Naive thymus-derived CD8-positive, alpha-beta T cell (primary cell): ENCODE measurements at places on chromosomes 12 and 14.

DNA sequence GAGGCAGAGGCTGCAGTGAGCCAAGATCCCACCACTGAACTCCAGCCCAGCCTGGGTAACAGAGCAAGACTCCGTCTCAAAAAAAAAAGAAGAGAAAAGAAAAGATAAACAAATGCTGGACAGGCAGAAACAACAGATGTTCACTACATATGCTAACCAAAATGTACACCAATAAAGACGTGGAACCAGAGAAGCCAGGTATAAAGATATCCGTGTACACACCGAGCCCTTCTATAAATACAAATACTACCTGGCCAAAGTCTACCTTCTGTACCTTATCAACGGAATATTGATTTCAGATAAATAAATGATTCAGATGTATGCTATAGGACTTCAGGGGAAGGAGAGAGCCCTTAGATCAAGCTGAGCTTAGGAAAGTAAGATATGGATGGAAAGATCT, 10.8 kb upstream of the KRT8 start:
- no peak for DNase-seq
- H3K27ac ChIP-seq, result no peak overlapping the region
- no peaks in the 10 kb centered on the region for H3K4me1 ChIP-seq
- no peak overlapping the region for H3K4me3 ChIP-seq
- H3K27me3 ChIP-seq, result peaks cover 11% of the 10 kb centered on the region

DNA sequence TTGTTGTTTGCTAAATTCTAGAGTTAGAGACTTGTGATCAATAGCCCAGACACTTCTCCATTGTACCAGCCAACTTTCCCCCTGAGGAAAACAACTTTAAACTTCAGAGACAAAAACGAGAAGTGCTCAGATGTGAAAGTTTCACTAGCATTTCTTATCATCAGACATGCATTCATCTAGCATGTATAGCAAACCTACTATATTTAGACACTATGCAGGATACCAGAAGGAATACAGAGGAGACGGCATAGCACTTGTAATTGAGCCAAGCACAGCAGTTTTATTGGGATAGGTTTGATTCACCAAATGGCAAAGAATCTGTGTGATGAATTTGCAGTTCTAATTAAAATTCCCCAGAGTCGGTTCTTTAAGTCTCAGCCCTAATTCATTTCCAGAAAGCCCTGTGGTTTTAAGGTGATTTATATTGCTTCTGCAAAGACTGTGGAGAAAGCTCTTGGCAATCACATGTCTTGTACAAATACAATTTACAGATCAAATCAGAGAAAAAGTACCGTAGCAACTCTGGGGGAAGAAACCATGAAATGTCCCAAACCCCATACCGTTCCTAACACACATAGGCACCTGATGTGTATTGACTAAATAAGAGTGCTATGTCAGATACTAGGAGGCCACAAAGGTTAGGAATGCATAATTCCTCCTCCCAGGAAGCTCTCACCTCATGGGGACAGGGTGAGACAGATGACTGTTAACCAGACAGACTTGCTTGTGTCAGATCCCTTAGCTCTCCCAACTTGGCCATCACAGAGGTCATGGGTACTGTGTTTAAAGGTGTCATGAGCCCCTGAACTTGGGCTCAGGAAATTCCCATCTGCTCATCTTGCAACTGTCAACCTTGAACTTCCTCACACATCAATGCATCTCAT, 69.6 kb upstream of the KRAS start:
- H3K27ac ChIP-seq, result no peak overlapping the region
- no peak for DNase-seq
- no peaks in the 10 kb centered on the region for H3K27me3 ChIP-seq
- no peak overlapping the region for H3K4me3 ChIP-seq
- peaks cover 26% of the 10 kb centered on the region for H3K4me1 ChIP-seq

GRCh38 chr12:22047494-22047893, 1.5 kb downstream of the CMAS start:
- no peaks in the 10 kb centered on the region for H3K27me3 ChIP-seq
- no peaks in the 10 kb centered on the region for H3K36me3 ChIP-seq
- H3K4me3 ChIP-seq, result peak overlapping the region; percentile 98
- peak overlapping the region; percentile 9 for H3K27ac ChIP-seq
- DNase-seq, result no peak

GRCh38 chr14:40221428-40221827, 789.2 kb upstream of the FBXO33 start:
- no peak overlapping the region for H3K4me3 ChIP-seq
- H3K27ac ChIP-seq, result no peak overlapping the region
- no peaks in the 10 kb centered on the region for H3K4me1 ChIP-seq
- DNase-seq, result no peak
- no peaks in the 10 kb centered on the region for H3K27me3 ChIP-seq
- no peaks in the 10 kb centered on the region for H3K36me3 ChIP-seq

DNA sequence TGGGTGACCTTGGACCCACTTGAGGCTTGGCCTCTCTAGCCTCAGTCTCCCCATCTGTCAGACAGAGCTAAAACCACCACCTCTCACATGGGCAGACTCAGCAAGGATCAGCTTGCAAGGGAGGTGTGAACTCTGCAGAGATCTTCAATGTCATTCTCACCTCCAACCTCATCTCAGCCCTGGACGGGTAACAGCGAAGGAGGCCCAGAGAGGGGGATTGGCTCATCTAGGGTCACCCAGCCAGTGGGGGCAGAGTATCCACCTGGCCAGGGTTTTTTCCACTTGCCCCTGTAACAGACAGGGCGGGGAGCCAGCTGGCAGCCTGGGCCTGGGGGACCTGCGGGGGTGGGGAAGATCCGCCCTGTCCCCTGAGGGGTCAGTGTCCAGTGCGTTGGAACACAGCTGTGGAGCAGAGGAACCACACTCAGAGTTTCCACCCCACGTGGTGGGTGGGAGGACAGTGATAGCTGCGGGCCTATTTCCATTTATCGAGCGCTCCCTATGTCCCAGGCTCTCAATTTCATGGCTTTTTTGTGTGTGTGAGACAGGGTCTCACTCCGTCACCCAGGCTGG, 27.4 kb downstream of the DTX1 start:
- no peaks in the 10 kb centered on the region for H3K36me3 ChIP-seq
- peak overlapping the region; percentile 66 for H3K27ac ChIP-seq
- no peaks in the 10 kb centered on the region for H3K27me3 ChIP-seq
- no peak for DNase-seq
- no peak overlapping the region for H3K4me3 ChIP-seq
